Epithelial cell of prostate (primary cell): ENCODE measurements at places on chromosomes 2 and 18.

GRCh38 chr2:69222953-69223658 is 163.9 kb downstream of the GFPT1 start:
- DNase-seq, result no peak

DNA sequence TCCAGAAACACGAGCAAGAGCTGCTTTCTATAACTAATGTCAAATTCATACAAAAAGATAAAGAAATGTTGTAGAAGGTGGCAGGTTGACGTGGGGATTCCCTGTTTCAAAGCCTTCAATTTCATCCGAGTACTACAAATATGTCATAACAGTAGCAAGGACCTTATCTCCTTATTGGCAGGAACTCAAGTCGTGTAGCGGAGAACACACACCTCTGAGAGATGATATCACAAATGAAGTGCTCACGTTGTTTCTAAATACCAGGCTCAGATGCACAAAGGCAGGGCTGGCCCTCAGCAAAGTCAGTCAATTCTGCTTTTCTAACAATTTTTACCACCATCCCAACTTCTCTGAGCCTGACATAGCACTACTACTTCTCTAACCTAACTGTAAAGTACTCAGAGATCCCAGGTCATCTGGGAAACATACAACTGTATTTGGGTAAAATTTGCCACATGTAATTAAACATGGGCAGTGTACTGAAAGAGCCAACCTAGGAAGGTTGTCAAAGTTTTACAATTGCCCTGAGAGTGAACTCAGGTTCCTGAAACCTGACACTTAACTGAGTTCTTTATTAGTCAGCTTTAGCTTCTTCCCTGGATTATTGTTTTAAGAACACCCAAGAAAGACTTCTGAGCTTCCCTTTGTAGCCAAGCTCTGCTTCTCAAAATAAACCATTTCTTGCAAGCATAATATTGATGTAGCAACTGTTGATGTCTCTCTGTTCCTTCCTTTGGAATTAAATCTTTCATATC is 813.7 kb upstream of the ACVR2A start:
- no peak for DNase-seq

DNA sequence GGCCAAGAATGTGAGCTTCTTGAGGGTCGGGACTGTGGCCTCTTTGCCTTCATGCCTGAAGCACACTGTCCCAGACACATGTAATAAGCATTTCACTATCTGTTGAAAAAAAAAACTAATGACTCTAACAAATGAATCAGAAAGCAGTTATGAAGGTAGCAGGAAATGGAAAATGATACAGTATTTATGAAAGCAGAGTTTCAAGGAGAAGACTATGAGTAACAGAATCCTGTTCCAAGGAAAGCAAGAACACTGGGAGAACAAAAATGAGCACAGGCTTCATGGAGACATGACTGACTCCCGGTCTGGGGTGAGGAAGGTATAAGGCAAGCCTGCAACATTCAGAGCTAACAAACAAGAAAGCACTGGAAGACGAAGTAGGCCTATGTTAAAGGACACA is 190.8 kb downstream of the RNF152 start:
- DNase-seq, result peak; percentile 5

DNA sequence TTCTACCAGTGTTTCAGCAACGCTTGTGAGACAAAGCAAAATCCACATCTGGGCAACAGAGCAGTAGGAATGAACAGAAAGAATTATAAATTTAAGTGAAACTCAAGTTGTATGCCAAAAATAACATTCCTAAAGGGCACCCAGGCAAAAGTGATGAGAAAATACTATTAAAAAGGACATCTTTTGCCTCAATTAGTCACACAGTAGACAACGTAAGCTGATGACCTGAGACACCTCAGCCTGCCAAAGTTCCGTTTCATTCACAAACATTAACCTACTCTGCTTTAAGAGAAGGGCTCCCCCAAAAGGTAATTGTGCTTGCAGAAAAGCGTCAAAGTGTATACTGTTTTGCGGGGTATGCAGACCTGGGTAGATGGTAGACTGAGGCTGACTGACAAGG is 7.2 kb downstream of the HDLBP start:
- no peak for DNase-seq

DNA sequence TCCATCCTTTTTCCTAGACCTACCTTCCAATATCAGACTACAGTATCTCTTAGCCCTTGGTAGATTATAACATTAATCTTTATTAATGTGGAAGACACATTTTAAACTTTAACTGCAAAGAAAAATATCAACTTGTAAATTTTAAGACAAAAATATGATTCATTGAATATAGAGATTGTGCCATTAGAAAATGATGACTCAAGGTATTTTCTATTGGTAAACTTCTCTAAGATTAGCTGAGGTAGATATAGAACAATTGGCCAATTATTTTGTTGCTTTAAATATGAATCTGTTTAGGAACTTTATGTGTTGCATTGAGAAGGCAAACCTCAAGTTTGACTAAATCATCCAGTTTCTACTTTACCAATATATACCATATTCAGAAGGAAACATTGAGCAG is 604.7 kb downstream of the CBLN2 start:
- DNase-seq, result no peak

GRCh38 chr2:110748489-110748867 is 16.1 kb downstream of the ACOXL start:
- peak; percentile 26 for DNase-seq

GRCh38 chr2:101356521-101356920 is 30.8 kb downstream of the CREG2 start:
- no peak for DNase-seq

DNA sequence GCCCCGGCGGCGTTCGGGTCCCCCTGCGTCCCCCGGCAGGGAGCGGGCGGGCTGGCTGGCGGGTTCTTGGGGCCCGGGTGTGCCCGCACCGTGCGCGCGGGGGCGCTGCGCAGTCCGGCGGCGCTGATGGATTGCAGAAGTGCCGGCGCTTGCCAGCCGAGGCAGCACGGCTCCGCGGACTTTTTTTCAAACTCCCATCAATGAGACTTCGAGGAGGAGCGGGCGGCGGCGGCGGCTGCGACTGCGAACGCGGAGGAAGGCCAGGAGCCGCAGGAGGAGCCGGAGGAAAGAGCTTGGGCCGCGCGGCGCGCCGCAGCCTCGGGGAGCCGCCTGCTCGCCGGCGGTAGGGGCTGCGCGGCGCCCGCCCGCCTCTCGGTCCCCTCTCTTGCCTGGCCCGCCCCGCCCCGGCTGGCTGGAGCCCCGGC is at the start of gene GLI2:
Gene GLI2, plus strand, starts transcription at position 123 of the 425 bp plus-strand sequence. CDS start 61,453 bp downstream, outside the sequence.
- peak; percentile 40 for DNase-seq

DNA sequence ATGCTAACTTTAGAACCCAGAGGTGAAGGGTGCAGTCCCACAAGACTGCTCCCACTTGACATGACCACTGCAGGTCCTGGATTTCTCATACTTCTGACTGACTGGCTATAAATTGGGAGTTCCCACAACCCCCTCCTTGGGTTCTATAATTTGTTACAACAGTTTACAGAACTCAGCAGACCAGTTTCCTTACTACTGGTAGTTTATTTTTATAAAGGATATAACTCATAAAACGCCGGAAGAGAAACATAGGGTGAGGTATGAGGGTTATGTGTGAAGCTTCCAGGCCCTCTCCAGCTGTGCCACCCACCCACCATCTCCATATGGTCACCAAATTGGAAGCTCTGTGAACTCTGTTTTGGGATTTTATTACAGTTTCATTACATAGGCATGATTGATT is 839.6 kb downstream of the TSN start:
- DNase-seq, result no peak

DNA sequence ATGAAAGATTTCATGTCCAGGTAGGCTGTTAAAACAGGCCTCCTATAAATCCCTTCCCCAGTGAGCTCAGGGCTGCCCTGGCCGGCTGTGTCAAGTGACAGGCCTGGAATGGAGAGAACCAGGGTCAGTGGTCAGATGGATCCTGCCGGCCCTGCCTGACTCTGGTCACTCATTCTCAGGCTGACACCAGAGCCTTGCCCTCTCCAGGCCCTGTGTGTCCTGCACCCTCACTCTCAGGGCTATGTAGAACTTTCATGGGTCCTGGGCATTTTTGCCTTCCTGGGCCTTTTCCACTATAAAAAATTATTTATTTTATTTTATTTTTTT is 82.0 kb upstream of the RGPD5 start:
- no peak for DNase-seq

DNA sequence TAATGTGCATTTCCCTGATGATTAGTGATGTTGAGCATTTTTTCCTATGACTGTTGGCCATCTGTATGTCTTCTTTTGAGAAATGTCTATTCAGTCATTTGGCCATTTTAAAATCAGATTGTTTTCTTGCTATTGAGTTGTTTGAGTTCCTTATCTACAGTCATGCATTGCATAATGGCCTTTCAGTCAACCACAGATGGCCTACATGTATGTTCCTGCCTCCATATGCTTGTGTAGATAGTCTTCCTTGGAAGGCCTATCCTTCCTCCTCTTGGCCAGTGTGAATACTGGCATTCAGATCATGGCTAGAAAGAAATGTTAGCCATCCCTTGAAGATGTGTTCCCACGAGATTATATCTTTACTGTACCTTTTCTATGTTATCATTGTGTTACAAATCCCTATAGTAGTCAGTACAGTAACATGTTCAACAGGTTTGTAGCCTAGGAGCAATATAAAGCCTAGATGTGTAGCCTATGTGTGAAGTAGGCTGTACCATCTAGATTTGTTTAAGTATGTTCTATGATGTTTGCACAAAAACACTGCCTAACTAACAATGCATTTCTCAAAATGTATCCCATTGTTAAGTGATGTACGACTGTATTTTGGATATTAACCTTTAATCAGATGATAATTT is 65.6 kb upstream of the CD302 start:
- no peak for DNase-seq

DNA sequence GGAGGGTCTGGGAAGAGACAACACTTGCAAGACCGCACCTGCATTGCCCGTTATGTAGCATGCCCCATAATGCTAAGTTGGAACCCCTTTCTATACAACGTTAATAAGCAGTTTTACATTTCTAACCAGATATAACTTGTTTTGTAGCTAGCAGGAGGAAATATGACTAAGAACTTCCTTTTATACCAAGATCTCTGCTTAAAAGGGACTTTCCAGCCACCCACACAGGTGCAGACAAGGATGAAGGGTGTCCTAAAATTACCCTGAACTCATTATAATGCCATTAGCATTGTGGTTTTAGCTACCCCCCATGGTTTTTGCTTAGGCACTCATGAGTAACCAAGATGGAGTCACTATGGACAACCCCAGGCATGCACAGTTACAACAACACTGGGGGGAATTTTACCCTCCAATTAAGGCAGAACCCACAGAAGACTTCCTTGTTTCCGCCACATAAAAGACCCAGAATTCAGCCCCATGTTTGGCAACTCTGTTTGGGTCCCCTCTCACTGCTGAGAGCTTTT is 362.8 kb downstream of the CBLN2 start:
- DNase-seq, result peak; percentile 33

DNA sequence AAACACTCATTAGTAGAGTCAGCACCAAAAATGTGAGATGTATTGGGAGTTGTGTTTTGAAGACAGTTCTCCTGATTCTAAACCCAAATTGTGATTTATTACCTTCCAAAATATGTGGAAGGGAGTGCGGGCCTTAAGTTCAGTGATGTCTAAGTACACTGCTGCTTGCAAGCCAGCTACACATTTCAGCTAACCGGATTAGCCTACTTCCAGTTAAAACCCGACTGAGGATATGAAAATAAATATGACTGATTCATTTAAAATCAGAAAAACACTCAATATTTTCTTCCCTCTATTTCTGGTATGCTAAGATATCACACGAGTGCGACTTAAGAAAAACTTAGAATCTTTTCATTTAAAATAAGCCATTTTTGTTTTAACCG is 907 bp downstream of the FHL2 start:
- no peak for DNase-seq

- DNase-seq, result no peak
Observed at GRCh38 chr2:126788652-126789051, 110.0 kb upstream of the TEX51 start.

- DNase-seq, result no peak
Observed at GRCh38 chr2:133887676-133888040, 319.4 kb upstream of the NCKAP5 start.

DNA sequence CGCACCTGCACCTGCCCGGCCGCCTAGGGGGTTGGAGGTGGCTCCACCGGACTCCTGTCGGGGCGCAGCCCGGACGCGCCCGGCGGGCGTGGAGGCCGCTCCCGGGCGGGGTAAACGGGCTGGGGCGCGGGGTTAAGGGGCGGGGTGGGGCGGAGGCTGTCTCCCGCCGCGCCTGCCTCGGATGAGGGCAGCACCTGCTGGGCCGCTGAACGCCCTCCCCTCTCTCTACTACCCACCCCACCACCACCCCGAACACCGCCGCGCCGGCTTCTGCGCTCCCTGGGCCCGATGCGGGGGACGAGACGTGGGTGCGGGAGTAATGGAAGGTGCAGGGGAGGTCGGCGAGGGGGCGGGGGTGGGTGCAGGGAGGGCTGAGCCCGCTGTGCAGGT is 224.8 kb upstream of the ID2 start:
- no peak for DNase-seq

DNA sequence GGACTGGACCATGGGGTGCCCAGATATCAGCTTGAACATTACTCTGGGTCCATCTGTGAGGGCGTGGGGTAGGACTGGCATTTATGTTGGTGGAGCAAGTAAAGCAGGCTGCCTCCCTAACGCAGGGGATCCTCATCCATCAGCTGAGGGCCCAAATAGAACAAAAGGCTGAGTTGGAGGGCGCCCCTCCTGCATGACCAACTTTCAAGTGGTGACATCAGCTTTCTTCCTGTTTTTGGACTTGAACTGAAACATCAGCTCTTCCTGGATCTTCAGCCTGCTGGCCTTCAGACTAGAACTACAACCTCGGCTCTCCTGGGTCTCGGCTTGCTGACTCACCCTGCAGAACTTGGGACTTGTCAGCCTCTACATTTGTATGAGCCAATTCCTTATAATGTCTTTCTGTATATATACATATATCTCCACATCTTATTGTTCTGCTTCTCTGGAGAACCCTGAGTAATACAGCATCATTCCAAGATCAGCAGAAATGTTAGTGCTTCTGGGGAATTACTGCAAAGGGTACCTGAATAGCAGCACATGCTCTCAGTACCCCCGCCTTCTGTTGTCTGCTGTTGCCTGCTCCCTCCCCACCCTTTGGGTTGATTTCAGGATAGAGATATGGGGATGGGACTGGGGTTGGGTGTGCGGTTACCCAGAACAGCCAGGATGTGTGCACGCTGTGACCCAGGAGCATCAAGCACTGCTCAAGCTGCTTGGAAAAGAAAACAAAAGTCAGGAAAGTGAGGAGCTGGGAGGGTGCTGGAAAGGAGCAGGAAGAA is 20.0 kb downstream of the TMEM127 start:
- DNase-seq, result no peak

GRCh38 chr18:9285604-9286003 is 49.0 kb upstream of the TWSG1 start:
- DNase-seq, result no peak

DNA sequence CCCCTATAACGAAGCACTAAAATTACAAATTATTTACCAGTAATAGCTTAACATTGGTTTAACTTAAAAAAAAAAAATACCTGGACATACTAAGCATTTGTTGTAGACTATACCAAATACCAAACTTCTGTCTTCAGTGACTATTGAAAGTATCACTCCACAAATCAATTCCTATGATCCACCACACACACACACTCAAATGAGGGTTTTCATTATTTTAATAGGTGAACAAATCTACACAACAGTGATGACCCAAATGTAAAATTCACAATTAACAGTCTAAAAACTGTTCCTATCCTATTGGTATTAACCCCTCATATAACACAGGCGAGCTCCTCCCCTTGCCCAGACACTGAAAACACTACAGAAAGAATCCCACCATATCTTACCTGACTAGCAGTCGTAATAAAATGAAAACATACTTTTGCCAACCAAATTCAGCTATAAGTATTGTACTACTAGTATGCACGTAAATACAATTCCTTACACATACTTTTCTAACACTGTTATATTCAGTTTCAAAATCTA is 2.5 kb downstream of the SP3 start:
- DNase-seq, result no peak
